ENCODE measurements at places on chromosomes 6 and 20.

DNA sequence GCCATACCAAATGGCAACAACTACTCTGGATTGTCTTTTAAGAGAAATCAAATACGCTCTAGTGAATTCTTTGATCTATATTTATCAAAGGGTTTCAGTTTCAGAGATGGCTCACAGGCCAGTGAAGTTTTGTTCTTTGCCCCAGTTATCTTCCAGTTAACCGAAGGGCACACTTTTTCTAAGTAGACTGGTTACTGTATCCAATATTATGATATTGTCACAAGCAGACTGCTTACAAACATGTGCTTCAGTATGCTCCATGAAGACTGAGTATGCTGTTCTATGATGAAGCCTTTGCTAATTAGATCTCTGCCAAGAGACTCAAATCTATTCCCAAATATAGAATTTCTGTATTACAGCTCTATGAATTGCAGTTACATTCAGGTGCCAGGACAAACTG, 181.1 kb downstream of the REV3L start:
- no peak for DNase-seq

GRCh38 chr6:166925141-166925996, 31.0 kb downstream of the RNASET2 start:
- no peak for DNase-seq

DNA sequence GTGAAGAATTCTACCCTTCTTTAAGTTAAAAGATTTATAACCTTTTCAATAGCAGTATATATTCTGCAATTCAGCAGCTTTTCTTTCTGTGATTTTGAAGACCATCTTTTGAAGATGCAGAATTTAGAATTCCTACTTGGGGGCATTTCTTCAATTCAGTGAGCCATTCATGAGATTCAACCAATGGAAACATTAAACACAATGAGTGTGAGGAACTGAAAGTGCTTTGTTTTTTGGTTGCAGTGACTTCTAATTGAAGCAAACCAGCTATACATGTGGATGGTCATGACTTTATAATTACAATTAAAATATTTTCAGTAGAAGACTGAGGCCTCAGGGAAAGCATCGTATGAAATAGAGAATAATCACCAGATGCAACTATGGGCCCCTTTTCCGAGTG, 108.3 kb downstream of the CARMIL1 start:
- no peak for DNase-seq

GRCh38 chr6:43849844-43850243, 79.8 kb downstream of the VEGFA start:
- no peak for DNase-seq

DNA sequence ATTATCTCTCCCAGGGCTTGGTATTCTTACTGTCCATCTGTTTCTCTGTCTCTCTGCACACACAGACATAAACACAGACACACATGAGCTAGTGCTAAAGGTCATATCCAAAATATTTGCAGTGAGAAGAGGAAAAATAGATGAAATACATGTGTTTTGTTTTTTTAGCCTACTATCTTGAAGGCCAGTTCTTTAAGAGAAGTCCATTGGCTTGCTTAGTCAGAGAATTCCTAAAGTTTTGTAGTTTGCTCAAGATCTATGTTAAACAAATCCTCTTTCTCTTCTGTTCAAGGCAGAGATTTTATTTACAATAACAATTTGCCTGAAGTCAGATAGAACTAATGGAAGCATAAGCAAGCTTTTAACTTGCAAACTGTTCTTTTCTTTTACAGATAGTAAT, 120.0 kb upstream of the AKIRIN2 start:
- no peak for DNase-seq

DNA sequence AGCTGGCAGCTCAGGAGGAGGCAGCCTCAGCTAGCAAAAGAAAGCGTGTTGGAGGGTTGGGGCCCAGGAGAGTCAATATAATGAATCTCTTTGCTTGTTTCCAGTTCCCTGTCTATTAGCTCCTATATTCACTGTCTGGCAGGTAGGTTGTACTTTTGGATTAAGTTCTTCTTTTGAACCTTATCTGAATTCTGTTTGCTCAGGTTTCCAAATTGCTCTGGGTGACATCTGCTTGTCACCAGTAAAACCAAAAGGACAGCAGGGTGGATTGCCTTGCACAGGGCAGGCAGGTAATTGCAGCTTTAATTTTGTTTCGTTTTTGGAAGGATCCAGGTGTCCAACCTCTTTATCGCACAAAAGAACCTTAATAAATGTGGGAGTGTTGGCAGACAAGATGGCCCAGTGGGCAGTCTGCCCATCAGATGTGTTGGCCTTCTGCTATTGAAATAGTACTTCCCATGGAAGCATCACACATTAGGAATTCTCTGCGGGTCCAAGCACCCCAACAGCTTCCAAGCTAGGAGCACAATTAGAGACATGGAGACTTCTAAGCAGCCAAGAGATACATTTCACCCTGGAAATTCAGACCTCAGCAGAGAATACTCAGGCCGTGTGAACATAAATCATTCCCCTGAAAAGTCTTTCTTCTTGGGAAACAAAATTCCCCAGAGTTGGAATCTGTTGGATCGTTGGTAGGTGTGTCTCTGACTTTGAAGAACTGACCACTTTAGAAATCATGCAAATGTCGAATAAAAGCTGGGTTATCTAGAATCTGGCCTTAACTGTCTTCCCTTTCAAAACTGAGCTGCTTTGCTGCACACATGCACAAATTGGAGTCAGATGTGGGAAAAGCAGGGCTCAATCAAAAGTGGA, 286.9 kb upstream of the BMP2 start:
- no peak for DNase-seq

DNA sequence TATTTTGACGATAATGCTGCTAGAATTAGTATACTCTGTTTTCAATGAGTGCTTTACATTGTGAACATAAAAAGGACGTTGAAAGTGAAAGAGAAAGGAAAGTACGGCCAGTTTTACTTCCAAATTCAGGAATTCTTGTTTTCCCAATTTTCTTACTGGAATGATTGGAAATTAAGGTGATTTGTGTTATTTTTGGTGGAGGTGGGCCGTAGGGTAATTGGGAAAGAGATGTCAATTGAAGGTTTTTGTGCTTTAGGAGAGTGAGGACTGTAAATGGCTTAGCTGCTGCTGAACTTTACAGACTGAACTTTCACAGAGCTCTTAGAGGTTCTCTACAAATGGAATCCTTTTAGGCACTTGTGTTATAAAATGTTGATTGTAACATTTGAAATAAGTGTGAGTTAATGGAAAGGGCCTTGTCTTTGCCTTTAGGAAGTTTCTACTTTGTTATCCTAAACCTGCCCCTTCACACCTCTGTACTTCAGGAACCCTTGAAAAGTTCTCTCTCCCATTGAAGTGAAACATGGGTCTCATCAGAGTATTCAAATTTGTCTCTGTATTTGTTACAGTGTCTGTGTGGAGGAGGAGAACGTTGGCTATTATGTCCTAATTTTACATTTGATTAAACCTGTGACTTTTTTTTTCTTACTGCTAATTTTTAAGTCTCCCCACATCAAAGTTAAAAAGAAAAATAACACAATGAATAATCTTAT, 256.4 kb downstream of the ARID1B start:
- no peak for DNase-seq

GRCh38 chr6:117552618-117553017, 49.7 kb downstream of the GOPC start:
- no peak for DNase-seq

DNA sequence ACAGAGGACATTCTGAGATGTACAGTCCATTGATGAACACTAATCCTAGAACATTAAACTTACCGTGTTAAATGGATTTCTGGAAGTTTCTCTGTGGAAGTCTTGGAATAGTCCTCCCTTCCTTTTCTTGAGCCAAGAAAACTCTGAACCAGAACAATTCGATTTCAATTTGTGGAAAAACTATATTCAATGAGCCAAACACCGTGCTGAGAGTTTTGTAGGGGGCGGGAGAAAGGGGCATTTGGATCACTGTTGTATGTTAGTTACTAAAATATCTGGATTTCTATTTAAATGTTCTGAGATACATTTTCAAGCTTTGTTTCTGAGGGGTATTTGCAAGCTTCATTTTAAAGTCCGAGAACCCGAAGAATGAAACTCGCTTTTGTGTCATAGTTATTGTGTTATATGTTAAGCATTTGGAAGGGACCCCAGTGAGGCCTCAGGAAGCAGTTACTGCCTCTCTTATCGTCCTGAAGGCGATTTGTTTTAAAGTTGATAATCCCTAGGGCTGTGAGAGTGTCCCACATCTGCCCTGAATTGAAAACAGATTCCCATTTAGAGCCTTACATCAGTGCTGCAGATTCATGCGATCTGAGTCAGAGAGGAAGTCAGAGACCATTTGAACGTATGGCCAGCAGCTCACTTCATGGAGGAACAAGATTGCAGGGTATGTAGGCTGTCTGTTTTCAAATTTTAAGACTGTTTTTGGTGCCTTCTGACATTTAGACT, 70.8 kb upstream of the SASH1 start:
- DNase-seq: no peak

- no peak for DNase-seq
Observed at GRCh38 chr20:17640146-17640874, 41.7 kb downstream of the RRBP1 start.

- no peak for DNase-seq
Observed at GRCh38 chr6:144292372-144292771, 7.2 kb downstream of the UTRN start.

- DNase-seq: no peak
Observed at GRCh38 chr6:37077905-37078296, 72.4 kb downstream of the FGD2 start.

DNA sequence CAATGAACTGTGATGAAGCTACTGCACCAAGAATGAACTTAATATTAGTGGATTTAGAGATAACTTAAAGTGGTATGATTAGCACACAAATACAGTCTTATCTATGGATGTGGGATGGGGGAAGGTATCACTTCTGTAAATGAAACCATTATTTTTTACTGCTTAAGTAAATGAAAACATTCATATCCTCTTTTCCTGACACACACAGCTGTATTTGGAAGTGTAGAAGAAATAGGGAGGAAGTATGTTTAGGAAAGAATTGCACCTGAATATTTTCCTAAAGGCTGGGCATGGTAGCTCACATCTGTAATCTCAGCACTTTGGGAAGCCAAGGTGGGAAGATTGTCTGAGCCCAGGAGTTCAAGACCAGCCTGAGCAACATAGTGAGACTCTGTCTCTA, 96.8 kb downstream of the HIVEP2 start:
- DNase-seq: no peak

GRCh38 chr6:22366214-22366613, 69.4 kb upstream of the PRL start:
- no peak for DNase-seq

DNA sequence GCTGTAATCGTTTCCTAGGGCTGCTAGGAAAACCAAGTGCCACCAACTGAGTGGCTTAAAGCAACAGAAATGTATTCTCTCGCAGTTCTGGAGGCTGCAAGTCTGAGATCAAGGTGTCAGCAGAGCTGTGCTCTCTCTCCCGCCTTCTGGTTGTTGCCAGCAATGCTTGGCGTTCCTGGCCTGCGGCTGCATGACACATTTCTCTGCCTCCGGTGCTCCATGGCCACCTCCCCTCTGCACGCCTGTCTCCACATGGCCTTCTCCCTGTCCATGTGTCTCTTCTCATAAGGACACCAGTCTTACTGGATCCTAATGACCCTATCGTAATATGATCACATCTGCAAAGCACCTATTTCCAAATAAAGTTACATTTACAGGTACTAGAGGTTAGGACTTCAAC, 91.7 kb upstream of the AKAP12 start:
- no peak for DNase-seq

- DNase-seq: no peak
Observed at GRCh38 chr20:8095648-8096572, 36.2 kb upstream of the PLCB1 start.

DNA sequence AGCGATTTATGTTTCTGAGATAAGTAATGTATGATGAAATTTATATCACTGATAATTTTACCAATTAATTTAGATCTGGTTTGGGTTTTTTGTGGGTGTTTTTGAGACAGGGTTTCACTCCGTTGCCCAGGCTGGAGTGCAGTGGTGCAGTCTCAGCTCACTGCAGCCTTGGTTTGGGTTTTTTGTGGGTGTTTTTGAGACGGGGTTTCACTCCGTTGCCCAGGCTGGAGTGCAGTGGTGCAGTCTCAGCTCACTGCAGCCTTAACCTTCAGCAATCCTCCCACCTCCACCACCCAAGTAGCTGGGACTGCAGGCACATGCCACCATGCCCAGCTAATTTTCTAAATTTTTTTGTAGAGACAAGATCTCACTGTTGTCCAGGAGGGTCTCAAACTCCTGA, 13.0 kb downstream of the MRS2 start:
- no peak for DNase-seq

DNA sequence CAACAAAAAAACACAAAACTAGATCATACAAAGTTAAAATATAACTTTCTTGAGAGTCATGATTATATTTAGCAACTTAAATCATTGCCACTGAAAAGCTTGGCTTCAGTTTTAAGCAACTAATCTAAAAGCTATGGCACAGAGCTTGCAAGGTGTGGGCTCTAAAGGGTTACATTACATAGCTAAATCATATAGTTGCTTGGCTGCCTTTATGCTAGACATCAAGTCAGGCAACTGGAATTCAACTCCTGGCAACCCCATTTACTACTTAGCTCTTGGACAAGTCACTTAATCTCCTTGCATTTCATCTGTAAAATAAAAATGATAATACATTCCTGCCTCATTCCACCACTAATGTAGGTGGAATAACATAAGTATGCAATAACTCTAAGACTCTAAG, 40.9 kb upstream of the GCM1 start:
- no peak for DNase-seq

- no peak for DNase-seq
Observed at GRCh38 chr20:3222635-3223600, 13.6 kb downstream of the ITPA start.

DNA sequence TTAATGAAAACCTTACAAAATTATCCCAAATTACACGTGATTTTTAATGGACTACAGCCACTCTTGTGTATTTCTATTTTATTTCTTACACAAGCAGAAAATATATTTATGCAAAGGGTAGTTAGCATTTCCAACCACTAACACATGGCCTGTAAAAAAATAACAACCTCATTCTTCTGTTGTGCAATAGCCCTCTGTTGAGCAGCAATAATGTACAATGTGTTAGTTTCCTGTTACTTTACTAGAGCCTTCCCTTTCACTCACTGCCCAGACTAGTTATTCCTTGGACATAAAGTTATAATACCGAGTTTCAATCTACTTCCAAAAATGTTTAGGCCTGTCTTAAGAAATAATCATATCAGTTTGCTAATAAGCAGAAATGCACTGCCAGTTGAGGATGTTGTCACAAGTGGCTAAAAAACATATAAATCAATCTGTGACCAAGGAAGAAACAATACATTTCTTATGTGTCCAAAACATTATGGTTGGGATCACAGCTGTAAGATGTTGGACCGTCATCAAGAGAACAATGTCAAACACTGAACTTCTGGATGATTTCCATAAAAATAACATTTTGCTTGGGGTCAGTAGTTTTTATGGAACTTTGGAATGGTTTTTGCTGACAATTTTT, 73.6 kb upstream of the RNF146 start:
- no peak for DNase-seq

DNA sequence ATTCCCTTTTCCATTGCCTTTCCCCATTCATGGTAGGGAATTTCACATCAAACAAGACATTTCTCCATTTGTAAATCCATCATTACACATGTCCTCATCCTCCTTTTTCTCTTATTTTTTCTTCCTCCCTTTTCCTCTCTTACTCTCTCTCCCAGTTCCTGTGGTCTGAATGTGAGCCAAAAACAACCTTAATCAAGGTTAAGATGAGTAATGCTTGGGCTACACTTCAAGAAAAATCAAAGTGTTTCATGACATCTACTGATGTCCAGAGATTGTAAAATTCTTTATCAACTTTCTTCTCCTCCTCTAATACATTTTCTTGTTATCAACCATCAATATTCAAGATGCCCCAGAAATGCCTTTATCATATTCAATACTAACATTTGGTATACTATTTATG, 208.0 kb upstream of the PRND start:
- DNase-seq: no peak

- DNase-seq: no peak
Observed at GRCh38 chr6:75550544-75551167, 51.0 kb upstream of the SENP6 start.

All from stimulated activated CD4-positive, alpha-beta T cell treated with anti-CD3 and anti-CD28 coated beads, Interleukin-15, amount 100 ng/mL, for 1 hour (primary cell).